GM12878 (cell line): ENCODE measurements at places on chromosomes 5 and 9.

DNA sequence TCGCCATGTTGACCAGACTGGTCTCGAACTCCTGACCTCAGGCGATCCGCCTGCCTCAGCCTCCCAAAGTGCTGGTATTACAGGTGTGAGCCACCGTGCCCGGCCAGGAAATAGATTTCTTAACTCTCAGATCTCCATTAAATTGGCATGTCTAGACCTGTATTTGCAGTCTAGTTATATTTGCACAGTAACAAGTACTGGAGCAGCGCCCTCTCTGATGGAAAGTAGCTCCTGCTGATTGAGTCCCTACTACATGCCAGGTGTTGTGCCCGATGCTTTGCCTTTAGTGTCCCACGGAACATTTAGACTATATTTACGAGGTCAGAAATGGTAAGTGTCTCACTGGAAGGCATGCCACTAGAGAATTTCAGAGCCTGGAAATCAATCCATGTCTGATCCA, 15.8 kb upstream of the TMED9 start:
- H3K4me3 ChIP-seq, result no peak overlapping the region
- H3K27ac ChIP-seq, result no peak overlapping the region

DNA sequence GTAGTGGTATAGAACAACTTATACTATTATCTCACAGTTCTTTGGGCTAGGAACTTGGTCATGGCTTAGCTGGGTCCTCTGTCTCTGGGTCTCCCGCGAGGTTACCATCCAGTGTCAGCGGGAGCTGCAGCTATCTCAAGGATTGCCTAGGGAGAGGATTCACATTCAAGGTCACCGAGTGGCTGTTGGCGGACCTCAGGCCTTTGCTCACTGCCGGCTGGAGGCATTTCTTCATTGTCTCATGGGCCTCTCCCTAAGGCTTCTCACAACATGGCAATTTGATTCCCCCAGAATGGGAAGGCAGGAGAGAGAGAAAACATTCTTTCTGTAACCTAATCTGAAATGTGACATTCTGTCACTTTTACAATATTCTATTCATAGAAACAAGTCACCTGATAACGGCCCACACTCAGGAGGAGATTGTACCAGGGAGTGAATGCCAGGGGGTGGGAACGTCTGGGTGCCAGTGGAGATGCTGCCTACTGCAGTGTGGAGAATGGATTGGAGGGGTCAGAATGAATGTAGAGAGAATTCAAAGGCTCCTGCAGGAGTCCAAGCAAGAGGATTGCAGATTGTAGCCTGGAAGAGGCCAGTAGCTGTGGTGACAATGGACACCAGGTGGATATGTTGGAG, 29.5 kb upstream of the ANKRD18A start:
- H3K36me3 ChIP-seq, result no peaks in the 10 kb centered on the region
- H3K4me3 ChIP-seq, result no peak overlapping the region
- no peaks in the 10 kb centered on the region for H3K4me1 ChIP-seq
- DNase-seq, result no peak

GRCh38 chr5:9370256-9370655, 175.6 kb downstream of the SEMA5A start:
- no peak overlapping the region for H3K4me3 ChIP-seq
- no peaks in the 10 kb centered on the region for H3K4me1 ChIP-seq
- no peaks in the 10 kb centered on the region for H3K36me3 ChIP-seq
- H3K27me3 ChIP-seq, result no peaks in the 10 kb centered on the region

GRCh38 chr9:97441729-97442128, 29.8 kb downstream of the TDRD7 start:
- H3K27ac ChIP-seq, result no peak overlapping the region
- no peak overlapping the region for H3K4me3 ChIP-seq
- no peaks in the 10 kb centered on the region for H3K27me3 ChIP-seq
- H3K36me3 ChIP-seq, result peaks cover 12% of the 10 kb centered on the region
- no peak for DNase-seq
- no peaks in the 10 kb centered on the region for H3K4me1 ChIP-seq

DNA sequence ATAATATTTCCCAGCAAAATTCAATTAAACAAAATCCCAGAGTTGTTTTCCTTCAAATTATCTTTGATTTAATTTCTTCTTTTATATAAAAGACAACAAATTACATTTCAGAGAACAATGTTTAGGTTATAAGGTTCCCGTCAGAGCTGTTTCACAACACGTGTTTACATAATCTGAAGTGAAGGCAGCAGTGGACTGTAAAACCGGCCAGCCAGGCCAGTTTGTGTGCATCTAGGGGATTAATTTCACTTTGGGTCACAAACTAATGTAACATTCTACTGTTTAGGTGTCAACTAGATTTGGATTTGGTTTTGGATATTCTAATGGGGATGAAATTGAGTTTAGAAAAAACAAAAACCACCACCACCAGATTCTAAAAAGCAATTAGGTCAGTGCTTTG, 86.5 kb upstream of the PLPP1 start:
- H3K36me3 ChIP-seq, result no peaks in the 10 kb centered on the region; the same call in 1 of the 2 replicates
- H3K27me3 ChIP-seq, result no peaks in the 10 kb centered on the region
- H3K27ac ChIP-seq, result no peak overlapping the region
- no peak overlapping the region for H3K4me3 ChIP-seq
- H3K4me1 ChIP-seq, result no peaks in the 10 kb centered on the region
- DNase-seq, result no peak
